Mesenchymal stem cell (in vitro differentiated cells and primary cell): ENCODE measurements at places on chromosomes 13 and 19.
A peak's percentile ranks its signal among the peaks of the same experiment; 100 is the strongest.

DNA sequence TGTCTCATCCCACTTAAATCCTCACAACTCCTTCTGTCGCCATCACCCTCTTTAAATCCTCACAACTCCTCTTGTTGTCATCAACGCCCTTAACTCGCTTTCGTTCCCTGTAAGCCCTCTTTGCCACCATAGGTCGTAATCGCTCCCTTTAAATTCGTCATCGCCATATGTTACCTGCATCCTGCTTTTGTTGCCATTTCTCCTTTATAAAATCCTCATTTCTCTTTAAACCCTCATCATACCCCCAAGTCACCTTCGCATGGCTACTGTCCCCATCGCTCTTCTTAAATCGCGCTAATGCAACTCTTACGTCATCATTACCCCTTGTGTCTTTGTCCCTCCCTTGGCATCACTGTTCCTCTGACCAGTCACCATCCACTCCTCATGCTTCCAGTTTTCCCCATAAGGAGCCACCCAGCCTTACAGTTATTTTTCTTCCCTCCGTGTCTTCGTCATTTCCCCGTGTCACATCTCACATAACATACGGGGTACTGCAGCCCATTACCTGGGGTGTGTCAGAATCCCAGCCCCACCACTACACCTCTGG is 539 bp downstream of the PLD3 start:
- no peaks in the 10 kb centered on the region for H3K27me3 ChIP-seq
- peaks cover 9% of the 10 kb centered on the region for H3K36me3 ChIP-seq
- peaks cover 10% of the 10 kb centered on the region for H3K4me1 ChIP-seq
- DNase-seq = peak; percentile 77

GRCh38 chr19:39679056-39679790 is 23.5 kb downstream of the LGALS16 start:
- no peak overlapping the region for H3K4me3 ChIP-seq
- no peak overlapping the region for H3K27ac ChIP-seq
- H3K4me1 ChIP-seq = no peaks in the 10 kb centered on the region

- H3K4me1 ChIP-seq = peaks cover 5% of the 10 kb centered on the region
- peaks cover 12% of the 10 kb centered on the region for H3K36me3 ChIP-seq
- H3K27ac ChIP-seq = no peak overlapping the region
- no peak for DNase-seq
- no peaks in the 10 kb centered on the region for H3K27me3 ChIP-seq
- H3K4me3 ChIP-seq = no peak overlapping the region
Measured at GRCh38 chr13:98890925-98891324, 86.9 kb downstream of the DOCK9 start.

GRCh38 chr13:76213423-76213904 is 577.3 kb downstream of the LMO7 start:
- no peak overlapping the region for H3K4me3 ChIP-seq
- no peak for DNase-seq
- H3K27ac ChIP-seq = no peak overlapping the region
- H3K36me3 ChIP-seq = no peaks in the 10 kb centered on the region
- H3K4me1 ChIP-seq = no peaks in the 10 kb centered on the region

GRCh38 chr19:15247107-15248014 is 15.1 kb upstream of the EPHX3 start:
- H3K36me3 ChIP-seq = peaks cover 56% of the 10 kb centered on the region
- no peak overlapping the region for H3K4me3 ChIP-seq

DNA sequence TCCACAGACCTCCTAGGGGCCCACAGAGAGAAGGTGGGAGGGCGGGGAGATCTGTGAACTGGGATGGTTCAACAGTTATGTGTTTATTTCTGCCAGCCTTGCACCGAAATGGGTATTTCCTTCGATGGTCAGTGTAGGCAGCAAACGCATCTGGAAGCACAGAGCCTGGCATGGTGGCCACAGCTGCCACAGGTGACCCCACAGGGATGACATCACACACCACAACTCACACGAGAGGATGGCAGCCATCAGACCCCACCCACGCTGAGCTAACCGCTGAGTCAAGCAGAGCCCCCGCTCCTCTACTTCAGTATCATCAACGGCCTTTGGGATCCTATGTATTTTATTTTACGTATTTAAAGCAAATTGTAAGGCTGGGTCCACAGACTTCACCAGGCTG is 37.4 kb downstream of the NAXD start:
- peaks cover 81% of the 10 kb centered on the region for H3K36me3 ChIP-seq
- DNase-seq = no peak
- H3K27ac ChIP-seq = no peak overlapping the region
- peaks cover 2% of the 10 kb centered on the region for H3K4me1 ChIP-seq

DNA sequence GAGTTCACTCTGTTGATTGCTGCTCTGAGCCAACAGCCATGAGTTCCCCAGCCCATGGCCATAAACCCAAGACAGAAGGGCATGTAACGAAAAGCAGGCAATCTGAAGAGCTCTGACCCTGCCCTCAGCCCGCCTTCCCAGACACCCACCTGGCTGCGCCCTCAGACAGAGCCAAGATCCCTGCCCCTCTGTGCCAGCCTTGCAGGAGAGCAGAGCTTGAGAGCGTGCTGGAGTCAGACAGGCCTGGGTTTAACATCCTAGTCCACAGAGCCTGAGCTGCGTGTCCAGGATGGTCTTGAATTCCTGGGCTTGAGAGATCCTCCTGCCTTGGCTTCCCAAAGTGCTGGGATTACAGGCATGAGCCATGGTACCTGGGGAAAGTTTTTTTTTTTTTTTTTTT is 19.0 kb upstream of the EMC10 start:
- H3K36me3 ChIP-seq = no peaks in the 10 kb centered on the region
- H3K4me3 ChIP-seq = no peak overlapping the region
- H3K4me1 ChIP-seq = peaks cover 12% of the 10 kb centered on the region
- H3K27ac ChIP-seq = no peak overlapping the region
- DNase-seq = no peak
- peaks cover 41% of the 10 kb centered on the region for H3K27me3 ChIP-seq

DNA sequence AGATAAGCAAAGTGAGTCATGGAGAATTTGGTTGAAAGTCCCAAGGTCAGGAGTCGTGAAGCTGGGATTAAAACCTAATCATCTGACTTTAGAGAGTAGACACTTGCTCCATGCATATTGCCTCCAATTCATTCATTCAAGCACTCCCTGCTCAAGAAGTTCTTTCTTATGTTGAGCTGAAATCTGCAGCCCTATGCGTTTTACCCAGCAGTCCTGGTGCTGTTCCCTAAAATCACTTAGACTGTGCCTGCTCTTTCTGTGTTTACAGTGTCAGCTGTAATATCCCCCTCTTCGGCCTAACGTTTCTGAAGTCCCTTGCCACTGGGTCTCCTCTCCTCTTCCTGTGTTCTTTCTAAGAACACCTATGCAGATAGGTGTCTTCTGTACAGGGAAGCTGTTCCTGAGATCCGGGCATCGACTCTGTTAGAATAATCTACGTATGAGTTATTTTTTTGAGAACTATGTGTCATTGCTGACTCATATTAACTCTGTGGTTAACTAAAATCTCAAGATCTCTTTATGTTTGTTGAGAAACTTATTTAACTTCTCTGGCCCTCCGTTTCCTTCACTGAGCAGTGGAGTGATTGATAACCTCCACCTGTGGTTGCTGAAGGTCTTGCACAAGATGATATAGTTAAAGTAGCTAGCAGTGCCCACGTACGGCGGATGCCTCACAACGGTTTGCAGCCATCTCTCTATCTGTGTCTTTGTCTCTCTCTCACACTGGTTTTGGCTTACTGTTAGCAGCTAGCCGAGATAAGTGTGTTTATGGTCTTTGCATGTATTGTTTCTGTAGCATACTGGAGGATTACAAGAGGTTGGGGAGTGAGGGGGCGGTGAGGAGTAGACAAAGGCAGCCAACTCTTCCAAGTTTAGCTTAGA is 4.7 kb downstream of the ALOX5AP start:
- H3K36me3 ChIP-seq = no peaks in the 10 kb centered on the region
- H3K4me3 ChIP-seq = no peak overlapping the region
- DNase-seq = peak; percentile 93
- H3K27ac ChIP-seq = peak overlapping the region; percentile 76
- H3K27me3 ChIP-seq = no peaks in the 10 kb centered on the region

- no peak for DNase-seq
- no peak overlapping the region for H3K4me3 ChIP-seq
- no peaks in the 10 kb centered on the region for H3K36me3 ChIP-seq
Measured at GRCh38 chr13:63944911-63945310, 2529.3 kb upstream of the PCDH20 start.

GRCh38 chr19:48663667-48664066 is 9.2 kb downstream of the NTN5 start:
- no peak overlapping the region for H3K4me3 ChIP-seq
- DNase-seq = no peak
- H3K27me3 ChIP-seq = peaks cover 10% of the 10 kb centered on the region
- H3K4me1 ChIP-seq = peaks cover 7% of the 10 kb centered on the region
- no peak overlapping the region for H3K27ac ChIP-seq

DNA sequence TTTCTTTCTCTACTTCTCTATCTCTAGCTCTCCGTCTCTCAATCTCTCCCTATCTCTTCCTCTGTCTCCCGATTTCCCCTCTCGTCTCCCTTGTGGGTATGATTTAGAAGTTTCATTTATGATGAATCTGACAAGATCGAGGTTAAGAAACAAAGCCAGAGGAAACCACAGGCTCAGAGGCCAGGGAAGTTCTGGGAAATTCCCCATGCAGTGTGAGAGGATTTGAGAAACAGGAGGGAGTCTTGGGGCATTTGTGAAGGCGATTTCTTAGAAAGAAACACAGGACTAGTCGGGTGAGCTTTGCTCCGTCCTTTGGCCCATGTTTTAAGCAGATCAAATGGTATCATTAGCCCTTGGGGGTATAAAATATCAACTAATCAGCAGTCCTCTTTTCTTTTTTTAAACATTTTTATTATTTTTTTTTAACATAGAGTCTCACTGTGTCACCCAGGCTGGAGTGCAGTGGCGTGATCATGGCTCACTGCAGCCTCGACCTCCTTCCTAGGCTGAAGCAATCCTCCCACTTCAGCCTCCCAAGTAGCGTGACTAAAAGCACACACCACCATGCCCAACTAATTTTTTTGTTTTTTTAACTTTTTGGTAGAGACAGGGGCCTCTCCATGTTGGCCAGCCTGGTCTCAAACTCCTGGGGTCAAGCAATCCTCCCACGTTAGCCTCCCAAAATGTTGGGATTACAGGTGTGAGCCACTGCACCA is 25.8 kb downstream of the TNFSF9 start:
- H3K36me3 ChIP-seq = no peaks in the 10 kb centered on the region
- DNase-seq = no peak
- peaks cover 18% of the 10 kb centered on the region for H3K27me3 ChIP-seq
- H3K4me1 ChIP-seq = peaks cover 5% of the 10 kb centered on the region
- no peak overlapping the region for H3K27ac ChIP-seq
- no peak overlapping the region for H3K4me3 ChIP-seq

GRCh38 chr13:41458761-41459431 is 1.5 kb downstream of the RGCC start:
- H3K4me1 ChIP-seq = peaks cover 25% of the 10 kb centered on the region
- H3K36me3 ChIP-seq = peaks cover 26% of the 10 kb centered on the region
- DNase-seq = peak; percentile 54
- no peak overlapping the region for H3K27ac ChIP-seq

DNA sequence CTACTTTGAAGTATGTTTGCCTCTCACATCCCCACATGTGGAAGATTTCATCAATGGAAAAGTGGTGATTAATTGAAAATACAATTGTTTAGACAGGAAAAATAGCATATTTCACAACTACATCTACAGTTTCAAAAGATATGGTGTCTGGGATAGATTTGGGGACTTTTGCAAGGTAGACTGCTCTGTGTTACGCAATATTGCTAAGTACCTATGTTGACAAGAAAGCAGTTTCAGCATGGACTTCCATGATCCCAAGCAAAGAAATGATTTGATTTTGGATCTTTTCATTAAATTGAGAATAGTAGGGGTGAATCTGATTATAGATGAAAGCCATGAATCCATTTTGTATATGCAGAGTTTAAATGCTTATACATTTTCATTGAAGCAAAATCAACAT is 10.5 kb downstream of the ZNF160 start:
- H3K4me1 ChIP-seq = no peaks in the 10 kb centered on the region
- no peak overlapping the region for H3K4me3 ChIP-seq
- peaks cover 48% of the 10 kb centered on the region for H3K36me3 ChIP-seq

DNA sequence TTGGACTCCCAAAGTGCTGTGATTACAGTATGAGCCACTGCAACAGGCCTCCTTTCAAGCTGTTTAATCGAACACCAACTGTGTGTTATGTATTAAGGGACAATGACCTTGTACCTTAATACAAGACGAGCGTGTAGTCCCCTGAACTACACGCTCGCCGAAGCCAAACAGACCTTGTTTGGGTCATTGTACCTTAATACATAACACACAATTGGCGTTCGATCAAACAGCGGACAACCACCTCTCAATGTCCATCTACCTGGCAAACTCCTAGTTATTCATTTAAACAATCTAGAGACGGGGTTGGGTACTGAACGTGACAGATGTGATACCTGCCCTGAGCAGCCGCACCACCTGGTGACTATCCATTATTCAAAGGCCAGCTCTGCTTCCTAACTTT is 1.3 kb downstream of the CHERP start:
- peaks cover 53% of the 10 kb centered on the region for H3K36me3 ChIP-seq
- no peak overlapping the region for H3K4me3 ChIP-seq
- H3K27ac ChIP-seq = peak overlapping the region; percentile 55

DNA sequence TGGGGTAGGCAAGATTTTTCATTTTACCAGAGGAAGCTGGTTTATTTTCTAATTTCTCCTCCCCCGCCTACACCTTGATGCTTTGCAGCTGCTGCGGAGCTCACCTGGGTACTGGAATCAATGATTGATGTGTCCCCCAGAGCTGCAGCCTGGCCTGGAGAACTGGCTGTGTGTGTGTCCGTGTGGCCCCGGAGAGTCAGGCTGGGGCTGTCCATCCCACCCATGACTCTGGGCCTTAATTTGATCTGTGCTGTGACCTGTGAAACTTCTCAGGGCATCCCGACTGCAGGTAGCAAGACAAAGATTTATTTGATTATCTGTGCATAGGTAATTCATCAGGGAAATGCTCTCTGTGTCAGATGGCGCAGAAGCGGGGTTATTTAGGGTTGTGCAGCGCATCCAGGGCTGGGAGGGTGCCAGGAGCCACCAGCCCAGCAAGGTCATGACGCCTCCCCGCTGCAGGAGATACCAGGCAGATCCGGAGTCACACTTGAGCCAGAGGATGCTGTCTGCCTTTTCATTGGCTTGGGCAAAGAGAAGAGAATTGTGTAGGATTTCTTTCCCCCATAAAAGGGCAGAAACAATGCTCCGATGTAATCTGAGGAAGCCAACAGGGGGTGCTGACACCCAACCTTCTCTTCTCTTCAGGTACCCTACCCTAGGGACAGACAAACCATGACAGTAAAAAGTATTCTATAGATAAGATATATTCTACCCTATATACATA is 346.6 kb downstream of the TSHZ3 start:
- H3K27ac ChIP-seq = no peak overlapping the region
- H3K27me3 ChIP-seq = no peaks in the 10 kb centered on the region
- H3K4me1 ChIP-seq = no peaks in the 10 kb centered on the region
- H3K4me3 ChIP-seq = peak overlapping the region; percentile 35

- H3K27ac ChIP-seq = no peak overlapping the region
- H3K27me3 ChIP-seq = no peaks in the 10 kb centered on the region
- no peak overlapping the region for H3K4me3 ChIP-seq
- no peaks in the 10 kb centered on the region for H3K36me3 ChIP-seq
- H3K4me1 ChIP-seq = no peaks in the 10 kb centered on the region
Measured at GRCh38 chr13:80866921-80867320, 526.0 kb upstream of the SPRY2 start.

GRCh38 chr19:50387176-50387867 is 3.2 kb downstream of the POLD1 start:
- peak overlapping the region; percentile 3 for H3K4me3 ChIP-seq
- no peaks in the 10 kb centered on the region for H3K27me3 ChIP-seq
- H3K4me1 ChIP-seq = peaks cover 10% of the 10 kb centered on the region
- peak; percentile 69 for DNase-seq
- H3K36me3 ChIP-seq = peaks cover 23% of the 10 kb centered on the region
